ENCODE measurements at places on chromosomes 2 and 18. TPM values are rescaled to one million over a fixed set of nuclear protein-coding genes. Genes with fewer than 3 reads are reported as not detected.
A peak's percentile ranks its signal among the peaks of the same experiment; 100 is the strongest.

DNA sequence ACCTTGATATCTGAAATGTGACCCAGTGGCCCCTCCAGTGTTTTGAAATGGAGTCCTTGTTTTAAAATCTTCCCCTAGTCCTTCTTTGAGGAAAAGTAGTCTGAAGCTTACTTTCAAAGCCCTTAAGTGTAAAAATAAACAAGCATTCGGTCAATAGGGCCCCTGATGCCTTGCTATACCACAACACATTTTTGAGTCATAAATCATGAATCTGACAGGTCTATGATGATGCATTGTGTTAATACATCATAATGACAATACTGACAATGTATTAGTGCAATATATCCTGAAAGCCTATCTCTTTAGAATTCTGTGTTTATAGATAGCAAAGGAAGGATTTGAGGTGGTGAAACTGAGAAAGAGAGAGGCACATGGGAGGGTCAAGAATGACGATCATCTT, 464.2 kb downstream of the MEIS1 start:
- H3K27ac ChIP-seq: no peak overlapping the region
- H3K27me3 ChIP-seq: no peaks in the 10 kb centered on the region
- no peaks in the 10 kb centered on the region for H3K36me3 ChIP-seq
- H3K4me3 ChIP-seq: no peak overlapping the region
- DNase-seq: no peak

DNA sequence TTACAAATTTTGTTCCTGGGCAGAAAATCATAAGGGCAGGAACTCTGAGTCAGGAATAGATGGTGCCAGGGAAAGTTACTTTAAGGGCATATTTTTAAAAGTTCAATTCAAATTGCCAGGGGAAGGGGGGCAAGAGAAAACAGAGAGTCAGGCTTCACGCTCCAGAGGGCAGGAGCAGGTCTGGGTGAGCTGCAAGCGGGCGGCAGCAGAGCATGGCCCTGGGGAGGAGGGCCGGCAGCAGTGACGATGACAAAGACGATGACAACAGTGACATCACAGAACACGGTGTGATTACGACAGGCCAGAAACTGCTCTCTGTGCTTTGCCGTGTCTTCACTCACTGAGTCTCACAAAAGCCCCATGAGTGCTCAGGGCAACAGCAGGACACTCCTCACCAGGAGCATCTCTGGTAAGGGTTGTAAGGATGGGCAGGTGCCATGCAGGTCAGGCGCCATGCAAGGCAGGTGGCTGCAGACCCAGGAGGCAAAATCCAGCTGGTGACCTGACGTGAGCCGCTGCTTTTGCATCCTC, 23.3 kb downstream of the CHST10 start:
- H3K36me3 ChIP-seq: no peaks in the 10 kb centered on the region
- no peak for DNase-seq
- H3K4me3 ChIP-seq: no peak overlapping the region
- no peak overlapping the region for H3K27ac ChIP-seq
- H3K27me3 ChIP-seq: no peaks in the 10 kb centered on the region
- no peaks in the 10 kb centered on the region for H3K4me1 ChIP-seq

DNA sequence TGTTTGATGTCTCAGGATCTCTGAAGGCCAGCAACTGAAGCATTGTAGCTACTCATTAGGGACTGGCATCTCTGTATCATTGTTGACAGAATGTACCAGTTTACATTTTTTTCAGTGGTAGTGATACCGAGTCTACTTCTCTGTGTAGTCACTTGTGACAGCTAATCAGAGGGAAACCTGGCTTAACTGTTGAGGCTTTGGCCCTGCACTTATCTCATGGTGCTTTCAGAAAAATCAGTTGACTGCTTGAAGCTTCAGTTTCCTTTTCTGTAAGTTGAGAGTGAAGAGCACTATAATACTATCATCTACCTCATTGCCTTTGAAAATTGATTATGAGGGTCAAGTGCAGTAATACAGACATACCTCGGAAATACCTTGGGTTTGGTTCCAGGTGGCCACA, 90.0 kb downstream of the COMMD1 start:
- H3K27me3 ChIP-seq: no peaks in the 10 kb centered on the region
- no peak for DNase-seq
- no peak overlapping the region for H3K4me3 ChIP-seq
- H3K4me1 ChIP-seq: no peaks in the 10 kb centered on the region

DNA sequence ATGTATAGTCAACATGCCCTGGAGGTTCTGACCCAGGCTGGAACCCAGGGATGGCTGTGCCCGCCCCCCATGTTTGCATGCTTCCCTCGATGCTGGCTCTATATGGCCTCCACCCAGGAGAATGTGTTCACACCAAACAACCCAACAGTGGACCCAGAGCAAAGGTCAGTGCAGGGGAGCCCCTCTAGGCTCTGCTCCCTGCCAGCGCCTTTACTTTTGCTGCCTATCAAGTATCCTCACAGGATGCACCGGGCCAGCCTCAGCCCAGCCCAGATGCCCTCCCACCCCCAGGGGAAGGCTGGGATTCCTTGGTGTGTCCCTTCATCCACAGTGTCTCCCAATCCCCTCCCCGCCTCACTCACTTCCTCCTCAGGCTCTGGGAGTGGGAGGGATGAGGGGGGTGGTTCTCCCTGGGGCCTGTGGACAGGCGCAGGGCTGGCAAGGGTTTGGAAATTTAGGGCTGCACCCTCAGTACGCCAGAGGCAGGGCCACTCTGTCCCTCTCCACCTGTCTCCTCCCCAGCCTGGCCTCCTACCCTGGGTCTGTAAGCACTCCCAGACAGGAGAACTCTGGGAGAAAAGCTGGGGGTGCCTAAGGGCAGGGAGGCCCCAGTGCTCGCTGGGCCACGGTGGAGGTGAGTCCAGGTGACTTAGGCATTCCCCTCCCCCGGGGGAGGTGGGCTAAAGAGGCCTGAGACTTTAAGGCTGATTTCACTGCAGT, 2.3 kb downstream of the ATP6V1B1 start:
- no peaks in the 10 kb centered on the region for H3K4me1 ChIP-seq
- H3K4me3 ChIP-seq: no peak overlapping the region
- H3K36me3 ChIP-seq: no peaks in the 10 kb centered on the region
- H3K27ac ChIP-seq: no peak overlapping the region
- DNase-seq: no peak

DNA sequence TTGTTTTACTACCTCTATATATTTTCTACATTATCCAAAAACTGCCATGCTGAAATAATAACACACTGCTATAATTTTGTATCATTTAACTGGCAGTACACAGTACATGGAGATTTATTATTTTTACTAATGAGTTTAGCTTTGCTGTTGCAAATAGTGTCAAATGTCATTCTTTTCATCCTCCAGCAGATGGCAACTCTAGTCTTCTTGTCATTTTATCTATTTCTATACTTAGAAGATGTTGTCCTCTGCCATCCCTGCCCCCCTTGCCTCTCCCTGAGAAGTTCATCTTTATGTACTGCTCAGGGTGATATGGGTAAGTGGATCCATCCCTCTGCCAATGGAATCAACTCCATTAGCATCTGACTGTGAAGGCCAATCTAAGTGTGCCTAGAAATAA, 21.7 kb upstream of the LRRTM1 start:
- no peaks in the 10 kb centered on the region for H3K4me1 ChIP-seq
- H3K4me3 ChIP-seq: no peak overlapping the region
- no peak overlapping the region for H3K27ac ChIP-seq
- H3K27me3 ChIP-seq: no peaks in the 10 kb centered on the region
- no peaks in the 10 kb centered on the region for H3K36me3 ChIP-seq

DNA sequence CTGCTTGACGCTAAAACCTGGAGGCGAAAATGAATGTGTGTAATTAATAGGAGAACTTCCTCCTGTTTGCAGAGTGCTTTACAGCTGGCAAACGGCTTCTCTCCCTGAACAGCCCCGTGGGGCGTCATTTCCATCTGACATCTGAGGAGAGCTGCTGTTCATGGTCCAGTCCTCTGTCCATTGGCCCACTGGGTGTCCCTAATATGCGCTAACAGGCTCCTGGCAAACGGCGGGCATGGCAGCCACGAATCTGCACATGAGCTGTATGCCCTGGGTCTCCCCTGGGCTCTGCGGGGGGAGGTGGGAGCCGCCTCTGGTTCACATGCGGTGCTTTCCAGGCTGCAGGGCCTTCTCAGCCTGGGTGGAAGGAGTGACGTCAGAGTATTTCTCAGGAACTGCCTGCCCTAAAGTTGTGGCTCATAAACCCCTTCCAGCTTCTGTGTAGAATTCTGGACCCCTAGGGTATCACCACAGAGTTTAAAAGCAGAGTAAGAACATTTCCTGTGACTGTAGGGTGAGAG, 73.2 kb downstream of the LRRFIP1 start:
- no peaks in the 10 kb centered on the region for H3K36me3 ChIP-seq
- DNase-seq: peak; percentile 63
- peak overlapping the region; percentile 70 for H3K27ac ChIP-seq
- H3K4me3 ChIP-seq: no peak overlapping the region
- no peaks in the 10 kb centered on the region for H3K27me3 ChIP-seq

GRCh38 chr2:232354069-232354468, 24.5 kb upstream of the ALPP start:
- H3K27me3 ChIP-seq: peaks cover 13% of the 10 kb centered on the region
- peaks cover 28% of the 10 kb centered on the region for H3K4me1 ChIP-seq
- no peak overlapping the region for H3K27ac ChIP-seq

GRCh38 chr18:4157352-4157751, 297.8 kb downstream of the DLGAP1 start:
- no peaks in the 10 kb centered on the region for H3K36me3 ChIP-seq
- H3K27me3 ChIP-seq: no peaks in the 10 kb centered on the region
- no peak overlapping the region for H3K27ac ChIP-seq

DNA sequence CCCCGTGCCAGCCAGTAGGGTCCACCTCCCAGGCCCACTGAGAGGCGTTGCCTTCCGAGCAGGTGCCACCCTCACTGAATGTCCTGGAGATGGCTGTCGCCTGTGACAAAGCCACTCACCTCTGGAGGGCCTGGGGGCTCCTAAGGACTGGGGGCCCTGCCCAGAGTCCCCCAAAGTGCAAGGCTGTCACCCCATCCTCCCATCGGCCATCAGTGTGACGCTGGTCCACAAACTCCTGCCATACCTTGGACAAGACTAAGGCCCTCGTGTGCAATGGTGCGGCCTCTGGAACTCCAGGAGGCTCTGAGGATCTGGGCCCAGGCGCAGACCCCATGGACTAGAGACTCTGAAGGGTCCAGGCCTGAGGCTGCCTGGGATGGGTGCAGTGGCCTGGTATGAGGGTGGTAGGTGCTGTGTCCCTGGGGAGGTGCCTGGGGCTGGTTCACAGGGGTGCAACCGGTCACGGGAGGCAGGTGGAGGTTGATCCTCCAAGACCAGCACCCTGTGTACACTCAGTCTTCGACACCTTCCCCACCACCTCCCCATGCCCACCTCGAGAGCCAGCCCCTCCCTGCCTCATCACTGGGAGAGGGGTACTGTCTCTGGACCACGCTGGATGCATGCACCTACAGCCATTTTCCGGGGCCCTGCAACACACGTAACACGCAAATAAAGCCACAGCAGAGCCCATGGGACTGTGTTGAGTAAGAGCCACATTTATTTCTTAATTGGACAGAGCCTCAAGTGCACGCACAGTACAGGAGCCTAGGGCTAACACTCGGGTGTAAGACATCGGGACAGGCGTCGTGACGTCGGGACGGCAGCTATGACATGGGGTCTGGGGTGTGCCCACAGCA, 21.6 kb downstream of the AQP12A start:
- no peak overlapping the region for H3K27ac ChIP-seq
- no peaks in the 10 kb centered on the region for H3K27me3 ChIP-seq
- DNase-seq: no peak
- no peak overlapping the region for H3K4me3 ChIP-seq

- H3K4me3 ChIP-seq: no peak overlapping the region
- H3K27ac ChIP-seq: no peak overlapping the region
- H3K27me3 ChIP-seq: no peaks in the 10 kb centered on the region
- peaks cover 31% of the 10 kb centered on the region for H3K4me1 ChIP-seq
- DNase-seq: no peak
These were observed 8.3 kb upstream of the GAL3ST2 start for GRCh38 chr2:241768251-241768711.

DNA sequence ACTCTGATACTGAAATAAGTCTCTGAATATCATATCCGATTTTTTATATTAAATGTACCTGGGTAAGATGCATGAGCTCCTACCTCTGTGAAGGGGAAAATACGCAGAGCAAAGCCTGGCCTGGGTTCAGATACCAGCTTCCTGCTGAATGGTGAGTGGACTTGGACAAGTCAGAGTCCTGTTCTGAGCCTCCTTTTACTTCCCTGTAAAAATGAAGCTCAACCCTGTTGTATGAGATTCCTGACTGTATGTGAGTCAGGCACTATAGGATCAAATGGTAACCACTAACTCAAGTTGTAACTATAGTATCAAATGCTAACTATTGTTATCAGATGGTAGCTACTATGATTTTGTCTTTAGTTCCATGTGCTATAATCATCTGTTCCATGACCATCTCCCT, 561.7 kb downstream of the CNTNAP5 start:
- DNase-seq: no peak
- H3K36me3 ChIP-seq: no peaks in the 10 kb centered on the region
- no peak overlapping the region for H3K4me3 ChIP-seq

- peaks cover 14% of the 10 kb centered on the region for H3K4me1 ChIP-seq
- peak overlapping the region; percentile 60 for H3K4me3 ChIP-seq
- H3K27me3 ChIP-seq: peaks cover 9% of the 10 kb centered on the region
- H3K27ac ChIP-seq: no peak overlapping the region
These were observed 63.2 kb upstream of the MAPRE2 start for GRCh38 chr18:34977838-34978532.

CNTNAP5 gene
- not detected for total RNA-seq

ABCB11 gene
- total RNA-seq: not detected

DSC1 gene
- 2.7 TPM for total RNA-seq

ALLC gene
- not detected for total RNA-seq

VWA3B gene
- not detected for total RNA-seq

CCDC85A gene
- not detected for total RNA-seq

Data from CD4-positive, alpha-beta memory T cell (primary cell).